Fibroblast of skin of left quadriceps (primary cell): ENCODE measurements at places on chromosomes 2 and 18.

- no peak for DNase-seq
Measured at GRCh38 chr2:54920660-54921059, 129.6 kb downstream of the RTN4 start.

DNA sequence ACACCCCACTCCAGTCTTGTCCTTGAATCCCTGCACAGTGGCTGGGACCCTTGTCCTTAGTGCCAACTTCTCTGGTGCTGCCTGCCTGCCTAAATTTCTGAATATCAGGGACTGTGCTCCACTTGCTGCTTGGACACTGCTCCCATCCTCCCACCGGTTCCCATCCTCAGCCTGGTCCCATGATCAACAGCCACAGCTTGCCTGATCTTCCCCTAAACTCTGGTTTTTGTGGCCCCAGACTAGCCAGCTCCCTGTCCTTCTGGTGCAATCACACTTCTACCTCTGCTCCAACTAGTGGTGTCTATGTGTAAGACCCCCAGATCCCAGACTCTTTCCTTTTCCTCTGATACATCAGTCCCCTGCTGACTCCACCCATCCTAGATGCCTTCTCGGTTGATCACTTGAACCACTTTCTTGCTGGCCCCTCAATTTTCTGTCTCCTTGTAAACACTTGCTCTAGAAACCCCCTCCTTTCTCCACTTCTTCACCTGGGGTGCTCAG is 37.2 kb upstream of the POLE4 start:
- DNase-seq: no peak

- peak; percentile 32 for DNase-seq
Measured at GRCh38 chr2:187842978-187843847, 289.0 kb upstream of the TFPI start.

GRCh38 chr2:197284956-197285355 is 25.6 kb downstream of the ANKRD44 start:
- no peak for DNase-seq

DNA sequence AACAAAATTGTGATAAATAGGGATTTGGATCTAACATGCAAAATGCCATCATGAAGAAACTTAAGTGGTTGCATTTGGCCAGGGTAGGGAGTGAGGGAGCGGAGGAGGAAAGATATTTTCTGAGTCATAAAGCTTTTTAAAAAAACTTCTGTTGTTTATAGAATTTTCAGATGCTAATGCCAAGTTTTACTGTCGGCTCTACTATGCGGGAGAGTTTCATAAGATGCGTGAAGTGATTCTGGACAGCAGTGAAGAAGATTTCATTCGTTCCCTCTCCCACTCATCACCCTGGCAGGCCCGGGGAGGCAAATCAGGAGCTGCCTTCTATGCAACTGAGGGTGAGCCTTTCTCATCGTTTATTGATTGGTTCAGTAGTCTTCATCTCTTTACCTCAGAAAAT is 56.0 kb upstream of the PTH2R start:
- DNase-seq: no peak

- DNase-seq: no peak
Measured at GRCh38 chr2:28471214-28471613, 24.6 kb upstream of the PLB1 start.

DNA sequence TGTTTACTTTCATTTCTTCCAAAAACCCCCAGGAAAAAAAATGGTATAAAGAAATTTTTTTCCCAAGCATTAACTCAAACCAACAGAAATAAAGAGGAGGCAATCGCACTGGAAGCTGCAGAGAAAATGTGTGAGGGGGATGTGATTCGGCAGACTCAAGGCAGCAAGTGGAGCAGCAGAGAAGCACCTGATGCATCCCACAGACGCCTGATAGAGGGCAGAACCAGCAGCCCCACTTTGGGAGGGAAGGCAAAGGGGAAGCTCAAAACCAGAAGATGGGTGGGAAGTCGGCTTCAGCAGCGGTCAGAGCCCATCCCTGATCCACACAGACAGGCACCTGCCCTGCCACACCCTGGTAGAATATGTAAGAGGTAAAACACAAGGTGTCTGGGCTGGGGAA is 12.6 kb downstream of the FTCDNL1 start:
- DNase-seq: no peak

DNA sequence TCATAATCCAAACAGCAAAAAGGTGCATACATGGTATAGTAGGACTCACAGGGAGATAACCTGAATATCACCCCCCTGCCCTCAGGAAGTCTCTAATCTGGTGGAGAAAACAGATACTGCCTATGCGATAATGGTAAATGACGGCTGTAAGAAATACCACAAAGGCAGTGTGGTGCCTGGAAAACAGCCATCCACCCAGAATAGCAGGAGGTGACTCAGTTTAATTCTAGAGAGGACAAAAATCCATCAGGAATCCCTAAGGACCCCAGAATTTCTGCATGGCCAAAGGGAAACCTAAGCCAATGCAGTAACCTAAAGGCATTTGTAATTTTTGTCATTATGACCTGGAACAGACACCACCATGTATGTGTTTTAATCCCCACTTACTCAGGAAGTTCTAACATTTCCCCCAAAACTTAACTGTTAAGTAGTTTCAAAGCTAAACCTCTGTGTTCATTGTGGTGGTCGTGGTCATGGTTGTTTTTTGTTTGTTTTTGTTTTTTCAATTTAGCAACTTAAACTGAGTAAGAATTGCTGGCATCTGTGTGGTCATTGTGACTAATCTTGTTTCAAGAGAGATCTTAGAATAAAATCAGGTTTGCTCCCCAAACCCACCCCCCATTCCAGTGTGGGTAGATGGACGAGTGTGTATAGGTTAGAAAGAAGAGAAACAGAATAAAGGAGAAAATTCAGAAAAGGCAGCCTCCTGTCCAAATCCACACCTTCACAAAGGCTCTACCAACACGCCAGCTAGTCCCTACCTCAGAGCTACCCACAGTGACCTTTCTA is 121.5 kb upstream of the CDCA7 start:
- no peak for DNase-seq

- no peak for DNase-seq
Measured at GRCh38 chr2:236552581-236553363, 16.9 kb upstream of the ACKR3 start.

DNA sequence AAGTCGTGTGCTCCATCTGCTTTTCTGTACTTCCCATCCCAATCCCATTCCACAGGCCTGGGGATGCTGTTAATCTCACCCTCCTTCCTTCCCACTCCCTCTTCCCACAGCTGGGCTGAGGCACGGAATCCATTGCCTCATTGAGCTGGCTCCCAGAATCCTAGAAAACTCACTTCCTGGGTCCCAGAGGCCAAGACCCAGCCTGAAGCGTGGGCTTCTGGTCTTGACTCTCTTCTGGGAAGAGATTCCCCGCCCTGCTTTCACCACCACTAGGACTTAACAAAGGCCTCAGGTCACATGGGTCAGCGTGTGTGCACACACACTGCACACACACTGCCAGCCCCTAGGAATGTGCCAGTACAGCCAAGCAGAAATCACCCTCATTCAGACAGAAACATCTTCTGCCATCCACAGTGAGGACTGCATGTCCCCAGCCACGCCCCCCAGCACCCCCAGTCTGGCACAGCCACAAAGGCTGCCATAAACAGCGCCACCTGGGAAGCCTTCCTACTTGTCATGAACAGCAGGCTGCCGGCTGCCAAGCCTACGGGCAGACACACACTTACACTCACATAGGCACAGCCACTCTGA is 165.8 kb downstream of the TNS1 start:
- no peak for DNase-seq

DNA sequence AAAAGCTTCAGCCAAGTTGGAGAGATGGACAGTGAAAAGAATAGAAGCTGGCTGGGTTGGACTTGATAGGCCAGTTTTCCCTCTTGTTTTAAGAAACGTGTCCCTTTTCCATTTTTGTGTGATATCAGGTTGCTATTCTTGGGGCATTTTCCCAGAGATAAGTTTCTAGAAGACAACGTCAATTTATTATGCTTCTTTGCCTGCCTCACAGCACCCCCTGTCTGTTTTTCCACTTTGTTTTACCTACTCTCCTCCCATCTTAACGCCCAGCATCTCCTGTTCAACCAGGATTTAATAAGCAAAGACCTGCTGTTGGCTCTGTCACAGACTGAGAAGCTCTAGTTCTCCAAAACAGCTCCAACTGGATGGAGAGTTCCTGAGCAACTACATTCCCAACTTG is 317.8 kb upstream of the ZNF521 start:
- no peak for DNase-seq

- no peak for DNase-seq
Measured at GRCh38 chr2:164110515-164110914, 374.7 kb upstream of the FIGN start.

GRCh38 chr2:239393941-239394340 is 6.9 kb downstream of the HDAC4 start:
- DNase-seq: peak; percentile 37

GRCh38 chr18:24176727-24177416 is 38.0 kb downstream of the CABYR start:
- peak; percentile 15 for DNase-seq

- DNase-seq: no peak
Measured at GRCh38 chr2:200593905-200594304, 8.1 kb downstream of the AOX1 start.

DNA sequence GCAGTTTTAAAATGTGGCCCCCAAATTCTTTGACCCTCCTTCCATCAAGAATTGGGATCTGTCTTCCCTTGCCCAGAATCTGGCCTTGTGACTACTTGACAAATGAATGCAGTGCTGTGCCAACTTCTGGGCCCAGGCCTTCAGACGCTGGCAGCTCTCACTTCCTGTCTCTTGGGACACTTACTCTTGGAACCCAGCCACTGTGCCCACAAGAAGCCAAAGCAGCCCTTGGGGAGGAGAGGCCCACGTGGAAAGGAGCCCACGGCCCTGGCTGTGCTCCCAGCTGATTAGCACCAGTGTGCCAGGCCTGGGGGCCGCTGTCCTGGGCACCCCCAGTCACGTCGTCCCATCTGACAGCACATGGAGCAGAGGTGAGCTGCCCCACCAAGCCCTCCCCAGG is 56.6 kb downstream of the RPL37A start:
- no peak for DNase-seq

DNA sequence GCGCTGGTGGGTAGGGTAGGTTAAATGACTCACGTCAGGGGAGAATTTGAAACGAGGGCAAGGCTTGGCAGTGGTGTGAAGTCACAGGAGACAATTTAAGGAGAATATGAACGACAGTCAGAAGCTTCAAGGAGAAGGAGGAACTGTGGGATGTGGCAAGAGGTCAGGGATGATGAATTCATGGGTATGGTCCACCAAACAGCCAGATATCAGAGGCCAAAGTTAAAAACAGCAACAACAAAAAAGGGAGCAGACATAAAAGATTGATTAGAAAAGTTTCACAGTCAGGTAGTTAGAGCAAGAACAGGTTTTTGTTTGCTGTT is 1.4 kb upstream of the ZNF396 start:
- DNase-seq: no peak

GRCh38 chr2:158968396-158969161 is at the start of gene TANC1:
Gene TANC1, plus strand, starts transcription at chr2:158968640. Its CDS starts 97,271 bp downstream, at chr2:159065911.
- peak; percentile 84 for DNase-seq

GRCh38 chr2:8090748-8091700 is 590.8 kb upstream of the ID2 start:
- DNase-seq: peak; percentile 81

DNA sequence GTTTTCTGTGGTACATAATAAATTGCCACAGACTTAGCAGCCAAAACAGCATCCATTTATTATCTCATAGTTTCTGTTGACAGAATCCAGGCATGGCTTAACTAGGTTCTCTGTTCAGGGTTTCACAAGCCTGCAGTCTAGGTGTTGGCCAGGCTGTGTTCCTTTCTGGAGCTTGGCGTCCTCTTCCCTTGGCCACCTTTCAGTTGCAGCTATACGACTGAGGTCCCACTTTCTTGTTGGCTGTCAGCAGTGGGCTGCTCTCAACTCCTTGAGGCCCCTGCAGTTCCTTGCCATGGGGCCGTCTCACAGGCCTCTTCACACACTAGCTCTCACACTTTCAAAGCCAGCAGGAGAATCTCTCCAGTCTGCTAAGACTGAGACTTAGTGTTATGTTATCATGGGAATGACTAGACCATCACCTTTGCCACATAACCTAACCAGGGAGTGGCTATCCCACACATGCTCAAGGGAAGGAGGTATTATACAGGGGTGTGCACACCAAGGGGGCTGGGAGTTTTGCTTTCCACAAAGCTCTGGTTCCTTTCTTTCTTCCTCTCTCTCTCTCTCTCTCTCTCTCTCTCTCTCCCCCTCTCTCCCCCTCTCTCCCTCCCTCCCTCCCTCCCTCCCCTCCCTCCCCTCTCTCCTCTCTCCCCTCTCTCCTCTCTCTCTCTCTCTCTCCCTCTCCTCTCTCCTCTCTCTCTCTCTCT is 15.8 kb downstream of the RIOK3 start:
- no peak for DNase-seq

DNA sequence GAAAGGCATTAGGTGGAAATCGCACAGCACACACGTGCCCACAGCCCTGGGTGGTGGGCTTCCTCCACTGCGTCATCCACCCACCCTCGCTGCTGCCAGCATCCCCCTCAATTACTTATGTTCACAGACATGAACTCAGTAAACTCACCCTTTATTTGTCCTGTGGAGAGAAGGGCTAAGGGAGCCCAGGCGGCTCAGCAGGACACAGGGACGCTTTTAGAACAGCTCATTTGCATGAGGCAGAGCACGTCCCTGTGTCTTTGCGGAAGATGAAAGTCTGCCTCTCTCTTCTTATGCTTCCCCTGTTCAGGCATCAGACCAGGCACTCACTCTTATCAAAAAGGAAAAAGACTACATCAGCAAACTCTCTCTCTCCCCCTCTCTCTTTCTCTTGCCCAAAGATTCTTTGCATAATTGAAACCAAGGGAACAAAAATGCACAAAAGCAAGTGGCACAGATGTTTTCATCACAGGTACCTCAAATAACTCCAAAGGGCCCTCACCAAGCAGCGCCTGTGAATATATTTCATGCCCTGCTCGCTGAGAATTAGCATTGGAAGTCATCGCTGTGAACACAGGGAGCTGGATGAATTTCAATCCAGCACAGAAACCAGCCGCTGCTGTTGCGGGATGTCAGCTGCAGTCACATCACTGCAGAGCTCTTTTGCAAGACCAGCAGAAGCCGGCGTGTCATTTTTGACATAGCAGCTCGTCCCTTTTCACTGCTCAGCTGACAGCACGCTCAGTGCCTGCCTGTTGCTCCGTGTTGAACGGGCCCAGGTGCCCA is 376.3 kb upstream of the MYT1L start:
- DNase-seq: no peak

DNA sequence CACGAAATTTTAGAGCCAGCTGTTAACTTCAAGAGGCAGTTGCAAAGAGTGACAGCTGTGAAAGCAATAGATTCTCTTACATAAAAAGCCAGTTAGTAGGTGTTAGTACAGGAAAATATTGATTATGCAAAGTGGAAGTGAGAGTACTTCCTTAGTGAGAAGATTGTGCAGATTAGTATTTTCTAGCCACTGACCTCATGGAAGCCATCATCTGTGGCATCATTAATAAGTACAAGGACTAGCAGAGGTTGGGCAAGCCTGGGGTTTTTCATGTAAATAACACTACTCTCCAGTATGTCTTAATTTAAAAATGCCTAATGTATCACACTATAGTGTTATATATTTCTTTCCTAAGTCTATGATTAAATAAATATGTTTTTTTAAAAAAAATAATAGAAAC is 166.2 kb upstream of the DTNA start:
- DNase-seq: no peak

- no peak for DNase-seq
Measured at GRCh38 chr2:197240421-197241041, 70.0 kb downstream of the ANKRD44 start.
